Large intestine (tissue), 12 donors: ENCODE measurements at places on chromosomes 5 and 9.

DNA sequence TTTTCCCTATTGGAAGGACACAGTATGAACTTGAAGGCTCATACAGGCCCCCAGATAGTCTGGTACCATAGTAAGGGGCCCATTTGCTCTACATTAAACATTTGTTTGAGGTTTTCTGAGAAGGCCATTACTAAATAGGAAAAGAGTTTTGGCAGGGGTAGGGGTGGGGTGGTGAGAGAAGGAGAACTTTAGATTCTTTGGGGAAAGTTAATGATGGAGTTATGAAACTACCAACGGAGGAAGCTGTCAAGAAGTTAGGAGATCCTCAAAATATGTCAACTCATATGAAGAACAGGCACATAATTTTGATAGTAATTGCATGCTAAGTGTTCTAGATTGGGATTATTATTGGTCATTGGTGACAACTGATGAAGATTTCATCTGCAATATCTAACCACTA is 114.7 kb downstream of the TAF11L14 start:
- H3K4me3 ChIP-seq, result no peak overlapping the region
- H3K36me3 ChIP-seq, result no peaks in the 10 kb centered on the region
- DNase-seq, result no peak

- H3K4me1 ChIP-seq, result peaks cover 4% of the 10 kb centered on the region
- H3K27me3 ChIP-seq, result no peaks in the 10 kb centered on the region
- peaks cover 4% of the 10 kb centered on the region for H3K36me3 ChIP-seq
- peak; percentile 95 for DNase-seq
- H3K4me3 ChIP-seq, result peak overlapping the region; percentile 74
- peak overlapping the region; percentile 83 for H3K27ac ChIP-seq
These were observed 10.8 kb downstream of the ZMAT2 start for GRCh38 chr5:140710899-140711552.

DNA sequence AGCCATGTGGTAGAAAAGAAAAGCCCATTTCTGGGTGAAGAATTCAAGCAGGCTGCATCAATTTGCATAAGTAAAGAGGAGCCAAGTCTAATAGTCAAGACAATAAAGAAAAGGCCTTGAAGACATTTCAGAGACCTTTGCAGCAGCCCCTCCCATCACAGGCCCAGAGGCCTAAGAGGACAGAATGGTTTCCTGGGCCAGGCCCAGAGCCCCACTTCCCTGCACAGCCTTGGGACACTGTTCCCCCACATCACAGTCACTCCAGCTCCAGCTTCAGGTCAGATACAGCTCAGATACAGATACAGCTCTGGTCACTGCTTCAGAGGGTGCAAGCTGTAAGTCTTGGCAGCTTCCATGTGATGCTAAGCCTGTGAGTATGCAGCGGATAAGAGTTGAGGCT is 29.1 kb downstream of the PLGRKT start:
- H3K27me3 ChIP-seq, result no peaks in the 10 kb centered on the region
- H3K27ac ChIP-seq, result no peak overlapping the region
- no peaks in the 10 kb centered on the region for H3K4me1 ChIP-seq
- H3K36me3 ChIP-seq, result no peaks in the 10 kb centered on the region

DNA sequence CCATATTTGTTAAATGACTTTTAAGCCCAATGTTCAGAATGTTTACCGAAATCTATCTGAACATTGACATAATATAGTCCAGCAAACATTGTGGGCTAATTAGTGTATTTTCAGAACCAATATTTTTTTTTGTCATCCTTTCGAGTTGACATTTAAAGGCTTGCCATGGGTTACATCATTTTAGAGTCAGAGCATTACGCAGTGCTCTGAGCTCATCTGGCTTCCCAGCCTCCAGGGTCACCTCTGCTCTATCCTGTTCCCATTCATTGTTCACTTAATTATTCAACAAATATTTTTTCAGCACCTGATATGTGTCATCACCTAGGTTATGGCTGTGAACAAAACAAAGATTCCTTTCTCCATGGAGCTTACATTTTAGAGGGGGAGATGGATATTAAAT is 80.2 kb downstream of the SREK1 start:
- H3K4me1 ChIP-seq, result no peaks in the 10 kb centered on the region
- no peak overlapping the region for H3K27ac ChIP-seq
- no peak overlapping the region for H3K4me3 ChIP-seq
- no peaks in the 10 kb centered on the region for H3K27me3 ChIP-seq
- H3K36me3 ChIP-seq, result no peaks in the 10 kb centered on the region

- no peak overlapping the region for H3K27ac ChIP-seq
- no peak overlapping the region for H3K4me3 ChIP-seq
- DNase-seq, result no peak
- H3K36me3 ChIP-seq, result no peaks in the 10 kb centered on the region
- H3K4me1 ChIP-seq, result no peaks in the 10 kb centered on the region
These were observed 243.6 kb upstream of the HAPLN1 start for GRCh38 chr5:83964271-83964670.

DNA sequence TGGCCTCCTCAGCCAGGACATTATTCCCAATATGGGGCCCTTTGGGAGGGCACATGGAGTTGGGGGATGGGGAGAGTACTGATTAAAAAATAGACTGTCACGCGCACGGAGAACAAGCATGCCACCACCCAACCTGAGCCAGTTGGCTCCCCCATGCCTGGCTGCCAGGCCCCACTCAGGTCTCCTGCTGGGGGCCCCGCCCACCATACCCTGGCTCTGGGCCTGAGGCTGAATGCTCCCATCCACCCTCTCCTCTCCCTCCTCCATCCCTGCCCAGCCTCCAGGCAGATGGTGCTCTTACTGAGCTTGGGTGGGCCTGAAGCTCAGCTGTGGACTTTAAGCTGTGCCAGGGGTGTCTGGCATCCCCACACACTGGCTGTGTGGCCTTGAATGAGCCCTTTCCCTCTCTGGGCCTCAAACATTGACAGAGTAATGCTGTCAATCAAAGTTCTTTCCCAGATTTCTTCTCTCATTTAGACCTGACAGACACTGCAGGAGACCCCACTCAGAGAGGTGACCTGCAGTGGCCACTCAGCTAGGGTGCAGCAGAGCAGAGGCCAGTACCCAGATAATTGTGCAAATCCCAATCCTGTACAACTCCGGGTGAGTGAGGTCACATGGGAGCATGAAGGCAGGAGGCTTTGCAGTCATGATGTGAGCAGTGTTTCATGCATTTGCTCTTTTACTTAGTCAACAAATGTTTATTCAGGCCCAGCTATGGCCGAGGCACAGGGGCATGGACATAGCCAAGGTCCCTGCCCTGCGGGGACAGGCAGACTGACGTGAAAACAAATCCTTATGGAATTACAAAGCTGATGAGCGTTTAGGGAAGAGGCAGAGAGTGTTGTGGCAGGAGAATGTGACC is 9.8 kb upstream of the SYNPO start:
- H3K36me3 ChIP-seq, result peaks cover 19% of the 10 kb centered on the region
- peaks cover 12% of the 10 kb centered on the region for H3K4me1 ChIP-seq
- no peaks in the 10 kb centered on the region for H3K27me3 ChIP-seq
- H3K27ac ChIP-seq, result no peak overlapping the region

- H3K27ac ChIP-seq, result no peak overlapping the region
- DNase-seq, result no peak
- no peak overlapping the region for H3K4me3 ChIP-seq
- no peaks in the 10 kb centered on the region for H3K27me3 ChIP-seq
- H3K4me1 ChIP-seq, result peaks cover 2% of the 10 kb centered on the region
These were observed 655.2 kb downstream of the PDE4D start for GRCh38 chr5:59238126-59238902.

GRCh38 chr5:172399336-172399735 is 55.0 kb downstream of the SH3PXD2B start:
- DNase-seq, result no peak
- no peak overlapping the region for H3K27ac ChIP-seq
- H3K27me3 ChIP-seq, result no peaks in the 10 kb centered on the region
- peaks cover 4% of the 10 kb centered on the region for H3K36me3 ChIP-seq
- H3K4me1 ChIP-seq, result peaks cover 5% of the 10 kb centered on the region

DNA sequence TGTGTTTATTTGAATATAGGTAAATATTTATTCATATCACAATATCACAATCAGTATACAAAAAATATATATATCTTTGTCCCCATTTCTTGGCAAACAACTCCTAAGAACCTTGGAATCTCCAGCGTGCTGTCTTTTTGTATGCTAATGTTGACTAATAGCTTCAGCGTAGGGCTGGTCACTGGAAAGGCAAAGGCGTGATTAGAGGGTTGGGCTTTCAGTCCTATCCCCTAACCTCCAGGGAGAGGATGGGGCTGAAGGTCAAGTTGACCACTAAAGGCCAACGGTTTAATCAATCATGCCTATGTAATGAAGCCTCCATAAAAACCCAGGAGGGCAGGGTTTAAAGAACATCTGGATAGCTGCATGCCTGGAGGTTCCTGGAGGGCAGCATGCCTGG is 79.6 kb upstream of the BNC2 start:
- no peak for DNase-seq
- no peak overlapping the region for H3K27ac ChIP-seq
- H3K27me3 ChIP-seq, result no peaks in the 10 kb centered on the region
- H3K4me3 ChIP-seq, result no peak overlapping the region

- no peaks in the 10 kb centered on the region for H3K4me1 ChIP-seq
- H3K27ac ChIP-seq, result no peak overlapping the region
- H3K36me3 ChIP-seq, result no peaks in the 10 kb centered on the region
- no peak for DNase-seq
- no peak overlapping the region for H3K4me3 ChIP-seq
- no peaks in the 10 kb centered on the region for H3K27me3 ChIP-seq
These were observed 254.8 kb upstream of the PDE4D start for GRCh38 chr5:60148366-60148765.

- H3K27me3 ChIP-seq, result peaks cover 16% of the 10 kb centered on the region
- H3K27ac ChIP-seq, result no peak overlapping the region
- no peak for DNase-seq
- no peak overlapping the region for H3K4me3 ChIP-seq
- no peaks in the 10 kb centered on the region for H3K36me3 ChIP-seq
These were observed 84.0 kb upstream of the ARAP3 start for GRCh38 chr5:141765896-141766551.

GRCh38 chr9:109906766-109907382 is 126.9 kb downstream of the PALM2AKAP2 start:
- no peak for DNase-seq
- no peak overlapping the region for H3K4me3 ChIP-seq

- H3K4me1 ChIP-seq, result no peaks in the 10 kb centered on the region
- no peak overlapping the region for H3K27ac ChIP-seq
- no peak overlapping the region for H3K4me3 ChIP-seq
These were observed 28.8 kb downstream of the EPB41L4A start for GRCh38 chr5:112390327-112390726.

DNA sequence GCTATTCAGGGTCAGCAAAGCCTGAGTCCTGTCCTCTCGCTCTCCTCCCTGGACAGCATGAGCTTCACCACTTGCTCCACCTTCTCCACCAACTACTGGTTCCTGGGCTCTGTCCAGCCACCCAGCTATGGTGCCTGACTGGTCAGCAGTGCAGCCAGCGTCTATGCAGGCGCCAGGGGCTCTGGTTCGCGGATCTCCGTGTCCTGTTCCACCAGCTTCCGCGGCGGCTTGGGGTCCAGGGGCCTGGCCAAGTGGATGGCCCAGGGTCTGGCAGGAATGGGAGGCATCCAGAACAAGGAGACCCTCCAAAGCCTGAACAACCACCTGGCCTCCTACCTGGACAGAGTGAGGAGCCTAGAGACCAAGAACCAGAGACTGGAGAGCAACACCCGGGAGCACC is 8.6 kb downstream of the NIPBL start:
- peaks cover 6% of the 10 kb centered on the region for H3K4me1 ChIP-seq
- H3K4me3 ChIP-seq, result no peak overlapping the region
- H3K27ac ChIP-seq, result no peak overlapping the region
- no peaks in the 10 kb centered on the region for H3K27me3 ChIP-seq
- peaks cover 9% of the 10 kb centered on the region for H3K36me3 ChIP-seq
- DNase-seq, result no peak

- H3K27me3 ChIP-seq, result peaks cover 32% of the 10 kb centered on the region
- no peak overlapping the region for H3K4me3 ChIP-seq
- peak overlapping the region; percentile 55 for H3K27ac ChIP-seq
- peaks cover 6% of the 10 kb centered on the region for H3K4me1 ChIP-seq
- no peak for DNase-seq
These were observed 3.8 kb downstream of the ROR2 start for GRCh38 chr9:91946196-91946595.

DNA sequence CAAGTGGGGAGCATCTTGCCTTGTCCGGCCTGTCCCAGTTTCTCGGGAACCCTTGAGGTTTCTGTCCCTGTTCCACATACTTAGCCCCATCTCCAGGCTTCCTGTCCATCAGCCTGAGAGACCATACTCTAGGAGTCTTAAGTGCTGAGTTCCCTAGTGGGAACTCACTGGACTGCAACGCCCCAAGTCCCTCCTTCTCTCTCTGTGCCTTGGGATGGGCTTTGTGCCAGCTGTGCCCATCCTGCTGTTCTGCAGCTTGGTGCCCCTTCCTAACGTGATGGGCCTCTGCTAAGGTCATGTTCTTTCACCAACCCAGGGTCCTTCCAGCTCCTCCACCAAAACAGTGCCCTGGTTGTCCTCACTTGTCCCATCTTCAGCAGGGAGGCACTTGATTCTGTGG is 222.3 kb upstream of the ANKRD55 start:
- H3K4me1 ChIP-seq, result peaks cover 2% of the 10 kb centered on the region
- H3K36me3 ChIP-seq, result no peaks in the 10 kb centered on the region
- H3K27me3 ChIP-seq, result no peaks in the 10 kb centered on the region

DNA sequence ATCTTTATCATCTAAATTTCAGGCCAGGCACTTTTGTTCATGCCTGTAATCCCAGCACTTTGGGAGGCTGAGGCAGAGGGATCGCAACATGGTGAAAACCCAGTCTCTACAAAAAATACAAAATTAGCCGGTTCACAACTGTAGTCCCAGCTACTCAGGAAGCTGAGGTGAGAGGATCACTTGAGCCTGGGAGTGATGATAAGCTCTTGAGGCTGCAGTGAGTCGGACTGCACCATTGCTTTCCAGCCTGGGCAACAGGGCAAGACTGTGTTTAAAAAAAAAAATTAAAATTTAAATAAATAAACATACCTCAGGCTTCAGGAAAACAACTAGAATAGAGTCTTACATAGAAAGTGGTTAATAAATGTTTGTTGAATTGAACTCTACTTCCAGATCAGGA is 147.4 kb downstream of the AGTPBP1 start:
- no peaks in the 10 kb centered on the region for H3K36me3 ChIP-seq
- no peaks in the 10 kb centered on the region for H3K27me3 ChIP-seq
- H3K4me1 ChIP-seq, result no peaks in the 10 kb centered on the region
- H3K27ac ChIP-seq, result no peak overlapping the region

- H3K4me1 ChIP-seq, result no peaks in the 10 kb centered on the region
- no peaks in the 10 kb centered on the region for H3K27me3 ChIP-seq
- no peak overlapping the region for H3K27ac ChIP-seq
- no peak overlapping the region for H3K4me3 ChIP-seq
- no peaks in the 10 kb centered on the region for H3K36me3 ChIP-seq
These were observed 59.1 kb downstream of the CHSY3 start for GRCh38 chr5:129963359-129963758.
